Right ventricle myocardium superior (tissue), 1 donor: ENCODE measurements at places on chromosomes 1 and 21.

- no peak for DNase-seq
These were observed 127.2 kb downstream of the FAM78B start for GRCh38 chr1:166039436-166040201.

DNA sequence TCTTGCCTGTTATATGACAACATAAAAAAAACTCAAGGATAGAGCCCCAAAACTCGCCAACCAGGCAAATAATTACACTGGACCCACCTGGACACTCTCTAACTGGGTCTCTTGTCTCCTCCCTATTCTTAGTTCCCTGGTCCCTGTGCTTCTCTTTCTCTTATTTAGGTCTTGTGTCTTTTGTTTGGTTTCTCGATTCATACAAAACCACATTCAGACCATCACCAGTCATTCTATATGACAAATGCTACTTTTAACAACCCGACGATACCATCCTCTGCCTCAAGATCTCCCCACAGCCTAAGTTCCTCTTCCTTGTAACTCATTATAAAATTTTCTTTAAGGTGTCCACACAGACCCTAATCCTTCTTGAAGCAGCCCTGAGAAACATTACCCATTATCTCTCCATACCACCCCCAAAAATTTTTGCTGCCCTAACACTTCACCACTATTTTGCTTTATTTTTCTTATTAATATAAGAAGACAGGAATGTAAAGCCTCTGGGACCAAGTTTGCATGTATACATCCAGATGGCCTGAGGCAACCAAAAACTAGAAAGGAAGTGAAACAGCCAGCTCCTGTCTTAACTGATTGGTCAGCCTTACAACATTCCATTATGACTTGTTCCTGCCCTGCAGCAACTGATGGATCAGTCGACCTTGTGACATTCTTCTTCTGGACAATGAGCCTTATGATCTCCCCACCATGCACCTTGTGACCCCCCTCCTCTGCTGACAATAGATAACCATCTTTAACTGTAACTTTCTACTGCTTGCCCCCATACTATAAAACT is 638.2 kb downstream of the AMY1C start:
- no peak for DNase-seq

DNA sequence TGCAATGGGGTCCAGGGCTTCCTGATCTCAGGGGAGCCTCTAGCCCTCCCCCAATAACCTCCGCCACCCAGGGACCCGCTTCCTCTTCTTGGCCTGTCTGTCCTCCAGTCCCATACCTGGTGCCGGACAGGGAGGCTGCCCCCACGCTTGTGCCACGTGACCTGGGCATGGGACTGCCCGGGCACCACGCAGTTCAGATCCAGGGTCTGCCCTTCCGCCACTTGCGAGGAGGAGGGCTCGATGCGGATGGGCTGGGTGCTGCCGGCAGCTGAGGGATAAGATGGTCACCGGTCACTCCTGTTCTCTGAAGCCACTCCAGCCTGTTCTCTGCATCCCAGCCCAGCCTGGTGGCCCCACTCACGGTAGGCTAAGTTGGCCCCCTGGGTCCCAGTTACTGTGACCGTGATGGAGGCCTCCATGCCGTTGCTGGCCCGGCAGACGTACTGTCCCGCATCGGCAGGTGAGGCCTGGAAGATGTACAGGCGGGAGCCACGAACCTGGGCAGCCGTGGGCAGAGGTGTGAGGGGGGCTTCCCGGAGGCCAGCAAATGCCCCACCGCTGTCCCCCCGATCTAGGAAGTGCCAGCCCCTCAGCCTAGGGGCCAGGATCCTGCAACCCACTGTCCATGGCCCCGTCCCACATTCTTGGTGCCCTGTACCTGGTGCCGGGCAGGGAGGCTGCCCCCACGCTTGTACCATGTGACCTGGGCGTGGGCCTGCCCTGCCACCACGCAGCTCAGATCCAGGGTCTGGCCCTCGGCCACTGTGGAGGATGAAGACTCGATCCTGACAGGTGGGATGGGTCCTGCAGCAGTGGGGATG is 39.6 kb downstream of the LDLRAD2 start:
- no peak for DNase-seq

DNA sequence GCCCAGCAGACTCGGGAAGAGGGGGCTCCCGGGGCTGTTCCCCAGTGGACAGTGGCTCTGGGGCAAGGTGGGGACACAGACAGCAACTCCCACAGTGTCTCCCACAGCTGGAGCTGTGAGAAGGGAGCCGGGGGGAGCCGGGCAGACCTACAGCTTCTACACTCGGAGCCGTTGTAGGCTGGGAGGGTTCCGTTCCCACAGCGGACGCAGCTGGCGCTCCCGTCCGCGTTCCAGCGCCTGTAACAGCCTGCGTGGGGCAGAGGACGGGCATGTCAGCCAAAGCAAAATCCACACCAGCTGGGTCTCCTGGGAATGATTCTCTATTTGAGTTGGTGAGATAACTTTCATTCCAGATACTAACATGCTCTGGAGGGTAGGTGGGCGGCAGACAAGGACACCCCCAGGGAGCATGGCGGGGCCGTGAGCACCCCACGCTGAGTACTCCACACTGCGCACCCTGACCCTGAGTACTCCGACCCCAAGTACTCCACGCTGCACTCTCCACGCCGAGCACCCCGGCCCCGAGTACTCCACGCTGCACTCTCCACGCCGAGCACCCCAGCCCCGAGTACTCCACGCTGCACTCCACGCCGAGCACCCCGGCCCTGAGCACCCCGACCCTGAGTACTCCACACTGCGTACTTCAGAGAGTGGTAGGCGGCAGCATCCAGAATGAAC is 13.4 kb upstream of the RNF223 start:
- peak; percentile 31 for DNase-seq

DNA sequence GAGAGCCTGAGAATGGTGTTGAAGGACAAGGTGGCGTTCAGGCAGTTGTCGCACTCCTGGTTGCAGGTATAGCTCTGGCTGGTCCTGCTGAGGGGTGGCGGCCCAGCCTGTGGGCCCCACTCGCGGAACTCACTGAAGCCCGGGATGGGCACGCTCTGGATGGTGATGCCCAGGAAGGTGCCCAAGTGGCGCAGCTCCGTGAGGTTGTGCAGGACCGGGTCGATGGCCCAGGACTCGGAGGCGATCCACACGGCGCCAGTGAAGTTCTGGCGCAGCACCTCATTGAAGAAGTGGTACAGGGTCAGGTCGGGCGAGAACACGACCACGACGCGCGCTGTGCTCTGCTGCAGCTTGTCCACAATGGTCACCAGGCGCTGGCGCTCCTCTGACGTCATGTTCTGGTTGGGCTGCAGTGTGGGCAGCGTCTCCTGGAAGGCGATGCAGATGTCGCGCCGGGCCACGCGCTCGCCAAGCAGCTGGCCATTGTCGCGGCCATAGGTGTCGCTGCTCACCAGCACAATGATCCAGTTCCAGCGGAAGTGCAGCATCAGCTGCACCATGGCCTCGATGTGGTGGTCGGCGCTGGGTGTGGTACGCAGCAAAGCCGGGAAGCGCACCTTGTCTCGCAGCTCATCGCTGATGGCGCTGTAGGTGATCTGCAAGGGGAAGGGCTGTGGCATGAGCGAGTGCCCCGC is 5.0 kb downstream of the TAS1R2 start:
- no peak for DNase-seq

- no peak for DNase-seq
These were observed 8.7 kb downstream of the ZC3H12A start for GRCh38 chr1:37482796-37483744.

DNA sequence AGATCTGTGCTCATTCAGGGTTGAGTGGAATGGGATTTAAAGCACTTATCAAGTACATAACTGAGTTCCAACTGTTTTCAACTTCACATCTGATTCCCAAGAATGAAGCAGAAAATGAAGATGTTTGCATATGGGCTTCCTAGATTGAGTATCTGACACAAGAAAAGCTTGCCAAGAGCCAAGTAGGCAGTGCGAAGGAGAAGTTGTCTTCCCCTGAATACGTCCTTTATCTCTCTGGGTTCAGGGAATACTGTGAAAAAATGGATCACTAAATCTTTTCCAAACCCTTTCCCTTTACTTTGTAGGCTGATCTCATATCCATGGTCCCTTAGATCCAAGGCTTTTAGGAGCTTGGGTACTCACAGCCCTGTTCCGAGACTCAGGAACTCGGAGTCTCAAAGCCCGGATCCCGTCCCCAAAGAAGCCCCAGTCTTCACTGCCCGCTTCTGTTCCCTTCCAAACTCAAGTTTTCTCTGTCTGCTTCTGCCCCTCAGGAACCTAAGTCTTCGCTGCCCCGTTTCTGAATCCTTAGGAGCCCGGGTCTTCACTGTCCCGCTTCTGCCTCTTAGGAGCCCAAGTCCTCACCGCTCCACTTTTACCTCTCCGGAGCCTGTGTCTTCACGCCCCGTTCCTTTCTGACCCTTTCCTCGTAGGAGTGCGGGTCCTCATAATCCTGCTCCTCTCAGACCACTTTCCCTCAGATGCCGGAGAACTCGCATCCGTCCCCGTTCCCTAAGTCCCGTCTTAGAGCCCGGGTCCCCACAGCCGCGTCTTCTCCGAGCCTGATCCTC is 616 bp downstream of the TAF12 start:
- no peak for DNase-seq

- DNase-seq, result no peak
These were observed 27.4 kb upstream of the AVPR1B start for GRCh38 chr1:206144605-206145004.

GRCh38 chr1:14242123-14242522 is 356.4 kb upstream of the KAZN start:
- DNase-seq, result no peak

GRCh38 chr1:2354511-2355372 is 36.6 kb downstream of the MORN1 start:
- DNase-seq, result peak; percentile 30

GRCh38 chr1:8660411-8660828 is 157.0 kb downstream of the RERE start:
- DNase-seq, result peak; percentile 61

- DNase-seq, result peak; percentile 28
These were observed 49.6 kb downstream of the SLC66A1 start for GRCh38 chr1:19361611-19362147.

- DNase-seq, result no peak
These were observed 60.1 kb upstream of the PTGS2 start for GRCh38 chr1:186740324-186740723.

GRCh38 chr1:193799948-193800690 is 613.7 kb upstream of the B3GALT2 start:
- no peak for DNase-seq

DNA sequence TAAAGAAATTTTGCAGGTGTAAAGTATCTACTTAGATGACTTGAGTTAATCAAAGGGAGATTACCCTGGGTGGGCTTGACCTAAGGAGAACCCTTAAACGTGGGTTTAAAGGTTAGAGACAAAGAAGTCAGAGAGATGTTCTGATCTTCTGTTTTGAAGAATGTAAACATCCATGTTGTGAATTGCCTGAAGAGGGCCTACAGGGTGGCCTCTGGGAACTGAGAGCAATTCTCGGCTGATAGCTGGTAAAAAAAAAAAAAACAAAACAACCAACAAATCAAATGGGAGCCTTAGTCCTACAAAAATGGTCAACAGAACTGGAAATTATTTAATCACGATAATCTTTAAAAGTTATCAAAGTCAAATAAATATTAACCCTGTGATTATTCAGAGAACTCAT is 89.4 kb upstream of the BCL10 start:
- no peak for DNase-seq

DNA sequence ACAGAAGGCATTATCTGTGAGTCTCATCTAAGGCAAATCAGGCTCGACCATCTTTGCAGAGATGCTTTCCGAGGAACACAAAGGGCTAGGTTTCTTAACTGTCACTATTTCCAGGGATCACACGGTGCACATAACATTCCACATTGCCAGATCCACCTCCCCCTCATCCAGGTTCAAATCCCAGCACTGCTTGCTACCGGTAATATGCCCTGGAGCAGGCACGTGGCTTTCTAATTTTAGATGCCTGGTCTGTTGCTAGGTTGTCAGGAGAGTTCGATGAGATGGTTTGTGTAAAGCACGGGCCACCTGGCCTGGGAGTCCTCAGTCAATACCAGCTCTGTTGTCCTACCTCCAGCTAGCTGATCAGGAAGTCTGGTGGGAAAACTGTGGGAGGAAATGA is 598.6 kb downstream of the NPHP4 start:
- DNase-seq, result no peak

- no peak for DNase-seq
These were observed 645.1 kb upstream of the B3GALT2 start for GRCh38 chr1:193831465-193831864.

- no peak for DNase-seq
These were observed 12.1 kb downstream of the DRAXIN start for GRCh38 chr1:11703357-11704193.

DNA sequence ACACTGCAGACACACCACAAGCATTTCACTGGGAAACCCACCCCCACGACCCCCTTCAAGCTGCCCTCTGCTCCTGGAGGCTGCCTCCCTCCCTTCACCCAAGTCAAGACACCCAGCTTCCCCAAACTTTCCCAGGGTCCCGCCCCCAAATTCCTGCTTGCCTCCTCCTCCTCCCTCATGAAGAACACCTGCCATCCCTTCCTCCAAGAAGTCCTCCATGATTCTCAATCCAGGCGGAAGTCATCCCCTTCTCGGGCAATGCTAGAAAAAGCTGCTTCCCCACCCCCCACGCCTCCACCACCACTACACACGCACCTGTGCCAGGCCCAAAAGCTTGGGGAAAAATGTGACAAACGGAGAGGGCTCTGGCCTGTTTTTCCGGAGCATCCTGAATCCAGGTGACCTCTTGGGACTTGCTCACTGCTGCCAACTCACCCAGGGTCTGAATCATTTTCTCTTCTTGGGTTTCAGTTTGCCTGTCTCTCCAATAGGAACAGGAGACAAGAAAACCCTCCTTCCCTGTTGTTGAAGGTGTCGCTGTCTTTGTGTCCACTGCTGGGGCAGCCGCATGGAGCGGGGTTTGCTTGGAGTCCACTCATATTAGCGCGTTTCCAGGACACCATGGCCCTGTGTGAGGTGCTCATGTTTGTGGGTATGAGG is 101.0 kb upstream of the CASZ1 start:
- peak; percentile 33 for DNase-seq

- no peak for DNase-seq
These were observed 75.3 kb downstream of the CD58 start for GRCh38 chr1:116495535-116495934.

- no peak for DNase-seq
These were observed 38.3 kb downstream of the ELK4 start for GRCh38 chr1:205593532-205593931.

DNA sequence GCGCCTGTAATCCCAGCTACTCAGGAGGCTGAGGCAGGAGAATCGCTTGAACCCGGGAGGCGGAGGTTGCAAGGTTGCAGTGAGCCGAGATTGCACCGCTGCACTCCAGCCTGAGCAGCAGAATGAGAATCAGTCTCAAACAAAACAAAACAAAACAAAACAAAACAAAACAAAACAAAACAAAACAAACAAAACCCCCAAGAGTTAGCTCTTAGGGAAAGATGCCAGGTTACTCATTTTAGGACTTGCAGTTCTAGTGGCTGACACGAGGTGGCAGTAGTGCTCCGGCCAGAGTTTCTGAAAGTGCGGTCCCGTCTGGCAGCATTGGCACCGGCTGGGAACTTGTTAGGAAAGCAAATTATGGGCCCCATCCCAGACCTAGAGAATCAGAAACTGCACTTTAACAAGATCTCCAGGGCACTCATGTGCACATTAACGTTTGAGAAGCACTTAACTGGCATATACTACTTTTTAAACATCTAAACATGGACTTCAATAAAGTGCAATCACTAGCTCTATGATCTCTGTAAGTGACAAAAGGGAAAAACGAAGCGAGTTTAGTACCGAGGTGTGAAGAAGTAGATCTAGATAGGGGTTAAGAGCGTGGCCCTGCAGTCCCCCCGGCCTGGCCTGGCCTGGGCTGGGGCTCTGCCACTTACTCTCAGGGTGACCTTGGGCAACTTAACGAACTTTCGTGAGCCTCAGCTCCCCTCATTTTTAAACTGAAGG is 41.9 kb upstream of the TNFRSF1B start:
- DNase-seq, result peak; percentile 90
